ENCODE measurements at places on chromosomes 13 and 19.

DNA sequence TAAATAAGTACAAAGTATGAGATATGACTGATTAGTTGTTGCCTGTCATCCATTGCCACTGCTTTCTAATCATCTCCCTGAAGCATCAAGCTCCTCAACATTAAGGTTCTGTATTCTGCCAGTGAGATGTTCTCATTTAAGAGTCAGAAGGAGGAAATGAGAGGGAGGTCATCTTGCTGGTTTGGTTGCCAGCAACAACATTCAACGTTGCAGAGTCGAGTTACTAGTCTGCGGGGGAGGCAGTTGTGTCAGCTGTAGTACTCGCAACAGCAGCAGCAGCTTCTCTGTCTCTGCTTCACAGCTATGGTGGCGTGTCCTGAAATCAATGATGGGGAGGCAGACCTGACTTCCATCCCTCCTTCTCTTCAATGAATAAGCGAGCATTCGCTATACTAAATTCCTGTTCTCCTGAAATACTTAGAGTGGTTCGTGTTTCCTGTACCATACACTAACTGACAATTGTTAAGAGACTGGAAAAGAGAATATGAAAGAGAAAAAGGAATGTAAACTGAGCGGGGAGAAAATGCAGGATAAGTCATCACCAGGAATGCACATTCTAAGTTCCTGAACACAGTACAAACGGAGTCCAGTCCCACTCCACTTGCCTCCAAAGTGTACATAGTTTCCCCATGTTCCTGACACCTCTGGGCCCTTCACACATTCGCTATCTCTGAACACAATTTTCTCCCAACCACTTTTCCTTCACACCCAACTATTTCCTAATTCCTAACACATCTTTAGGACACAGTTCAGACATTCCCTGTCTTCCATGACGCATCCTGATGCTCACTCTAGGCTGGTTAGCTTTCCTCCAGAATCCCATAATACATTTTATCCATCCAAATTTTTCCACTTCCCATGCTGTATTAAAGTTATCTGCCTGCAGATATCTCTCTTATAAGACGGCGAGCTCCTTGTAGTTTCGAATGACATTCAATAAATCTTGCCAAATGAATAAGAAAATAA is 263.0 kb downstream of the KLF12 start:
- DNase-seq: no peak

- DNase-seq: peak; percentile 84
These were observed 5.0 kb downstream of the CLEC11A start for GRCh38 chr19:50728084-50728737.

DNA sequence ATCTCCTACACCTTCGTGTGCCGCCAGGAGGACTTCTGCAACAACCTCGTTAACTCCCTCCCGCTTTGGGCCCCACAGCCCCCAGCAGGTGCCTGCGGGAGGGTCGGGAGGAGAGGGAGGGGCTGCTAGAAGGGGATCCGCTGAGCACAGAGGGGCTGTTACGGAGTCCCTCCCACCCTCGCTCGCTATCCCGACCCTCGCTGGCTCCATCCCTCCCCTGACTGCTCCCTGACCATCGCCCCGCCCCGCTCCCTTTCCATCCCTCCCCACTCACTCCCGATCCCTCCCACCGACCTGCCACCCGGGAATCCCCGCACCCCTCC is 780 bp downstream of the CD177 start:
- DNase-seq: no peak

- no peak for DNase-seq
These were observed 18.3 kb downstream of the ZNF100 start for GRCh38 chr19:21749090-21749489.

DNA sequence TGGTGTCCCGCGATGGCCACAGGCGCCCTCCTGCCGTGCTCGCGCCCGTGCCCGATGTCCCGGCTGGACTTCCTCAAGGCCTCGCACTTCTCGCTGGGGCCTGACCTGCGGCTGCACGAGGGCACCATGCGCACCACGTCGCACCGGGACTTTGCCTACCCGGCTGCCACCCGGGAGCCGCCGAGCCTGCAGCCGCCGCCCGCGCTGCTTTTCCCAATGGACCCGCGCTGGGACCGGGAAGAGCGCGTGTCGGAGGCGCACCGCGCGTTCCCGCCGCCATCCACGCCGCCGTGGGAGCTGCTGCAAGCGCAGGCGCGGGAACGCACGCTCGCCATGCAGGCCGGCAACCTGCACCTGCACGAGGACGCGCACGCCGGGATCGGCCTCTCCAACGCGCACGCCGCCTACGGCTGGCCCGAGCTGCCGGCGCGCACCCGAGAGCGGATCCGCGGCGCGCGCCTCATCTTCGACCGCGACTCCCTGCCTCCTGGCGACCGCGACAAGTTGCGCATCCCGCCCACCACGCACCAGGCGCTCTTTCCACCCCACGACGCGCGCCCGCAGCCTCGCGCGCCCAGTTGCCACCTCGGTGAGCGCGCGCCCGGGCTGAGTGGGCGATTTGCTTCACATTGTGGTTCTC is 12.1 kb upstream of the PEX11G start:
- DNase-seq: peak; percentile 88

GRCh38 chr13:113886561-113887112 is 22.8 kb upstream of the GAS6 start:
- DNase-seq: no peak

GRCh38 chr19:45294291-45295029 is 28.2 kb downstream of the CKM start:
- DNase-seq: no peak

- no peak for DNase-seq
These were observed 42.8 kb upstream of the RFXAP start for GRCh38 chr13:36776175-36776574.

GRCh38 chr19:47494729-47495128 is 10.7 kb upstream of the KPTN start:
- DNase-seq: no peak

DNA sequence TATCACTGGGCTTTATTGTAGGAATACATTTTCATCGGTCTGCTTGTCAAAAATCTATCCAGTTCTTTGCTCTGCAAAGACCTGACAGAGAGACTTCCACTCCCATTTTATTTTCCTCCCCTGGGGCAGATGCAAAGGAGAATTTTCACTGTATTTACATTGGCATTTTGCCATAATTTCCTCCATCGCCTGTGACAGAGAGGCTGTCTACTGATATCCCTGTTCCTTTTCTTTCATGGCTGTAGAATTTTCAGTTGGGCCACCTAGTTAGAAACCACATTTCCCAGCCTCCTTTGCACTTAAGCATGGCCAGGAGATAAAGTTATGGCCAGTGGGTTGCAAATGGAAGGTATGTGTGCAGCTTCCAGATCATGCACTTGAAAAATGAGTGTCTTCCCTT is 89.3 kb downstream of the NUFIP1 start:
- DNase-seq: no peak

DNA sequence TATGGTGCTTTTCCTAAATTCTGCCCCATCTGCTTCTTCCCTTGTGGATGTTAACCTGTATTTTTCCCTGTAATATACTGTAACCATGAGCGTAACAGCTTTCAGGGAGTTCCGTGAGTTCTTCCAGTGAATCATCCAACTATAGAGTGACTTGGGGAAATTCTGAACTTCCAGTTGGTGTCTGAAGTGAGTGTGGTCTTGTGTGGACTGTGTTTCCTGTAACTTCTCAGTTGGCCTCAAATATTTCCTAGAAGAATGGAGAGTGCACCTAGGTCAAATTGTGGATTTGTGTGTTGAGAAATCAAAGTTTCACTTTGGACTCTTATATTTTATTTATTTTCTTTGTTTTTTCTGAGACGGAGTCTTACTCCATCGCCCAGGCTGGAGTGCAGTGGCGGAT is 11.0 kb upstream of the ZNF766 start:
- no peak for DNase-seq

GRCh38 chr13:30354493-30355383 is 47.4 kb upstream of the KATNAL1 start:
- DNase-seq: no peak

DNA sequence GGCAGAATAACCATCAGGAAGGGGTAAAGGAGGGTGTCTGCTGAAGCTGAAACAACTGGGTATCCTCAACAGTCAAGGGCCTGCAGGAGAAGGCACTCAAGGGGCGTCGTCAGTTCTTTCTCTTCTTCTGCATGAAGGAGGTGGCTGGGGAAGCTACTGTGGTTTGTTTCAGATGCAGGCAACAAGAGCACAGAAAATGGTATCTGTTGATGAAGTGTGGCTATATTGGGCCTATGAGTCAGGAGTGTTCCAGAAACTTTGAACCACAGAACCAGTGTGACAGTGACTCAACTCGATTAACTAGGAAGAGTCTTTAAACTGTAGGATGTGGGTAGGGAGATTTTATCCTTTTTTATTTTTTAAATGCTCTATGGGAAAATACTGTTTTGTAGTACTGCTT is 686.3 kb downstream of the FGF9 start:
- no peak for DNase-seq

GRCh38 chr13:46015366-46015765 is 37.2 kb downstream of the ZC3H13 start:
- no peak for DNase-seq

- no peak for DNase-seq
These were observed 5.7 kb downstream of the CALM3 start for GRCh38 chr19:46606681-46607447.

DNA sequence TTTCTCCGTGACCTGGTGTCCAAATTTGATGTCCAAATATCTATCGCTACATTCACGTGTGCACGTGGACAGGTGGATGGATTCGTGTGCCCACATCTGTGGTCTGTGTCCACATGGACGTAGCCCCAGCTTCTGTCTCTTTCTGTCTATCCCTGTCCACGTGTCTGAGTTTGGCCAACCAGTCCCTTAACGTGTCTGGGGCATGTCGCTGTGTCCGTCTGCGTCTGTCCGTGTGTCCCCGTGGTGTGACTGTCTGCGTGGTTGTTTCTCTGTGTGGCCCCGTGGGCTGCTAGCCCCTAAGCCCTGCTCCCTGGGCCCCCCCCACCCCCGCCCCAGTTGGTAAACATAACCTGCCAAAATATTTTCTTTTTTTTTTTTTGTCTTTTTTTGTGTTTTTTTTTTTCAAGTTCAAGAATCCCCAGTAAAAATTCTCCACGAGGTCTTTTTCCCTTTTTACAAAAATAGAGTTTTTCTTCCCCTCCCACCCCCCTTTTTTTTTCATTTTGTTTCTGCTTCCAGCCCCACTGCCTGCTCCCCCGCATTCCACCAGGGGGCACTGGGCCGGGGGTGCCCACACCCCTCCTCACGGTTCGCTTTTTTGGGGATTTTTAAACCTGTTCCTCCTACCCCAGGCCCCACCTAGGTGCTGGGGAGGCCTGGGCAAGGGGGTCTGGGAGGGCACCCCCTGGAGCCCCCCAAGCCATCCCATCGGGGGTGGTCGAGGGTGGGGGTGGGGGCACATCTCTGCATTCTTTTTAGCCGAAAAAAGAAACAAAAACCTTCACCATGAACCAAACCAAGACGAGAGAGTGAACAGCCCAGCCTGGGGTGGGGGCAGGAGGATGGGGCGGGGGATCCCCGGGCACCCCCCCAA is 18.3 kb downstream of the PRKCSH start:
- DNase-seq: no peak

DNA sequence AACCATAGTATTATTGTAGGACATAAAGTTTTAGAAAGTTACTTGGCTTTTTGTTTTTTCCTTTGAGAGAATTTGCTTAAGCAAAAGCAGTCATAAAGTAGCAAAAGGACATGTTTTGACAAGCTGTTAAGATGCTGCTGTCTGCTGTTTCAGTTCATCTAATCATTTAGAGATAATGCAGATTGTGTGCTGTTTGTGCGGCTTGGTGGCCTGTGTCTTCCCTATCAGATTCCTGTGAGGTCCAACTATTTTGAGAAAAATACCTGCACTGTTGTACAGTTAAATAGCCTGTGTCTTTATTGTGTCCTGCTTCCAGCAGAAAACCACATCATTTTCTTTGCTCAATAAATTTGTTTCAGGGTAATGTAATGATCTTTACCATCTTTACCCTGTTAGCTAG is 20.0 kb downstream of the UCHL3 start:
- no peak for DNase-seq

GRCh38 chr13:65679240-65679639 is 1550.9 kb downstream of the PCDH9 start:
- no peak for DNase-seq

DNA sequence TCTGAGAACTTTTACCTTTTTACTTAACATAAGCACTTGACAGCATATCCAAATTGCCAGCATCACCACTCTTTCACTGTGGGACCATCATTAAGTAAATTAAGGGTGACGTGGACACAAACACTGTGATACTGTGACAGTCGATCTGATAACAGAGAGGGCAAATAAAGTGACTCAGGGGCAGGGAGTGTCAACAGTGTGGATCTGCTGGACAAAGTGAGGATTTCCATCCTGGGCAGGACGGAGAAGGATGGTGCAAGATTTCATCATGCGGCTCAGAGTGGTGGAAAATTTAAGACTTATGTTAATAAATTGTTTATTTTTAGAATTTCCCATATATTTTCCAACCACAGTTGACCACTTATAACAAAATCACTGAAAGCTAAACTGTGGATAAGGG is 60.0 kb upstream of the WDFY2 start:
- no peak for DNase-seq

- DNase-seq: no peak
These were observed 266.1 kb downstream of the SPRY2 start for GRCh38 chr13:80074811-80075210.

- DNase-seq: no peak
These were observed 294.6 kb downstream of the ITGBL1 start for GRCh38 chr13:101747039-101747438.

GRCh38 chr19:35022460-35022859 is 7.8 kb upstream of the SCN1B start:
- DNase-seq: no peak

DNA sequence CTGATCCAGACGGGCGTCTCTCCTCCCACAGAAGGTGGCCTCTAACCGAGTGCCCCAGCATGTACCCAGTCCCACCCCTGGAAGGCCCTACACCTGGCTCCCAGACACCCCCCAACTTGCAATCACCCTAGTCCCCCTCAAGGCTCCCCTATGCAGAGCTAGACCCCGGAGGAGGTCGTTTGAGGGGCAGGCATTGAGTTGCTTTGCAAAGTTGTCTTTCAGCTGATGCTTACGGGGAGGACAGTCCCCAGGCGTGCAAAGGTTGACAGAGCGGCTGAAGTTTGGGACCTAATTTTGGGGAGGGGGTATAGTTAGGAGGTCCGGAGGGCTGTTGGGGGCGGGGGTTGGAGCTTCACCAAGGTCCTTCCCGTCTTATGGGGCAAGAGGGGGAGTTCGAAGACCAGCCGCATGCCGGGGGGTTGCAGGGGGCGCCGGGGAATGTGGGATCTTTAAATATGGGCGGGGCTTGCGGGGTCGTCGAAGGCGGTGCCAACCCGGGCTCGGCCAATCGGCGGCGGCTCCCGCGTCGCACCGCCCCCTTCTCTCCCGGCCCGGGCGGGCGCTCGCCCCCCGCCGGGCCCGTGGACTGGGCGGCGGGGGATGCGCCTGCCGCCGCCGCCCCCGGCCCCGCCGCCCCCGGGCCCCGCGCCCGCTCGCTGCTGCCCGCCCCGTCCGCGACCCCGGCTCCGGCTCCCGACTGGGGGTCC is at the start of gene KCNN1:
Gene KCNN1 (plus strand): TSS at position 558 of the 707 bp plus-strand sequence. CDS start 6,782 bp downstream, outside the sequence.
- no peak for DNase-seq

- DNase-seq: no peak
These were observed 25.6 kb upstream of the ESD start for GRCh38 chr13:46822551-46822950.
